HCEC 1CT (cell line): ENCODE measurements at places on chromosomes 7 and 10.

- DNase-seq = no peak
Observed at GRCh38 chr7:33287738-33288137, 158.4 kb downstream of the BBS9 start.

DNA sequence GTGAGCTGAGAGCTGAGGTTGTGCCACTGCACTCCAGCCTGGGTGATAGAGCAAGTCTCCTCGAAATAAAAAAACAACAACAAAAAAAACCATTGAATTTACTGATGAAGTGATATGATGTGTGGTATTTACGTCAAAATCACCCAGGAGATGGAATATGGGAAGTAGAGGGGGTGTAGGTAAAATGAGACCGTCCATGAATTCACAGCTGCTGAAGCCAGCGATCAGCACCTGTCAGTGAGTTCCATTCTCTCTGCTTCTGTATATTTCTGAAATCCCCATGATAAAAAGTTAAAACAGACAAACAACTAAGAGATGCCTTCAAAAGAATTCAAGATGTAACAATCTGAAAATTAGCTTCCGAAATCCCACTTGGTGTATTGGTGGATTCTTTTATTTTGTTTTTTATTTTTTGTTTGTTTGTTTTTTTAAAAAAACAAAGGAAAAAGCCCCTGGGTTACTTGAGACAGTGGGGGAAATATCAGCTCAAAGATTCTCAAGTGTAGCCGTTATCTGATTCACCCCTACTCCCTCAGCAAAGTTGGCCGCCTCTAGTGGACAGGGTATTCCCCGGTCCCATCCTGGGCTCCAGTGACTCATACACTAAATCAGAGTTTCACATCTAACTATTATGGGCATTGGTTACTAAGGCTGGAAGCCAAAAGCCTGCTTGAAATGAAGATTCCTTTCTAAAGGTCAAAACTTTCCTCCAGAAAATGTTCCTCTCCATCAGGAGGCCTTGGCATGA is 76.4 kb downstream of the MAP3K8 start:
- DNase-seq = peak; percentile 64

DNA sequence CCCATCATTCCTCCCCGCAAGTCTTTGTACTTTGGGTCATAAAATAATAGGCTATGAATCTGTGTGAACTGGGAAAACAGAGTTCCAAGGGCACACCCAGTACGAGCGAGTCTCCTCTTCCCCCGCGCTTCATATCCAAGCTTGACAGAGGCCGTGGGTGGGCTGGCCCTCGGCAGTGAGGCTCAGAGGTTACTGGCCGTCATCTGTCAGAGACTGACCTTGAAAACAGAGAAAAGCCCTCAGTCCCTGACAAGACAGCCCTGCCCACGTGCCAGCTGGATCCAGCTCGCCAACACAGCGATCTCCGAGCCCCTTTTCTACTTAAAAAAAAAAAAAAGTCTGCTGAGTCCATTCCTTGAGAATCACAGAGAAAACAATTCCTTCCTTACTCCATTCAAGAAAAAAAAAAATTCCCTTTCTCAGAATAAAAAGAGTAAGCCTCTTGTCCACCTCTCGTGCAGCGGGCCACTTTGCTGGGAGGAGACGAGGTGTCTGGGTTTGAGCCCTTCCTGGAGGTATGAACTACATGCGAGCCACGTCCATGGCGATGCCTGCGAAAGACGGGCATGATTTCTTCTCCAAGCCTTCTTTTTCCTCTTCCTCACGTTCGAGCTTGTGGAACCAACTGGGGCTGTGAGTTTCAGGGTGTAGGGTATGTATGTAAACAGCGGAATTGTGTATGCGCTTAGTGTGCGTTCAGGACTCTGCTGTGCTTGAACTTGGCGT is 744 bp upstream of the BICC1 start:
- peak; percentile 27 for DNase-seq

GRCh38 chr7:141652691-141653090 is 49.3 kb downstream of the DENND11 start:
- no peak for DNase-seq

DNA sequence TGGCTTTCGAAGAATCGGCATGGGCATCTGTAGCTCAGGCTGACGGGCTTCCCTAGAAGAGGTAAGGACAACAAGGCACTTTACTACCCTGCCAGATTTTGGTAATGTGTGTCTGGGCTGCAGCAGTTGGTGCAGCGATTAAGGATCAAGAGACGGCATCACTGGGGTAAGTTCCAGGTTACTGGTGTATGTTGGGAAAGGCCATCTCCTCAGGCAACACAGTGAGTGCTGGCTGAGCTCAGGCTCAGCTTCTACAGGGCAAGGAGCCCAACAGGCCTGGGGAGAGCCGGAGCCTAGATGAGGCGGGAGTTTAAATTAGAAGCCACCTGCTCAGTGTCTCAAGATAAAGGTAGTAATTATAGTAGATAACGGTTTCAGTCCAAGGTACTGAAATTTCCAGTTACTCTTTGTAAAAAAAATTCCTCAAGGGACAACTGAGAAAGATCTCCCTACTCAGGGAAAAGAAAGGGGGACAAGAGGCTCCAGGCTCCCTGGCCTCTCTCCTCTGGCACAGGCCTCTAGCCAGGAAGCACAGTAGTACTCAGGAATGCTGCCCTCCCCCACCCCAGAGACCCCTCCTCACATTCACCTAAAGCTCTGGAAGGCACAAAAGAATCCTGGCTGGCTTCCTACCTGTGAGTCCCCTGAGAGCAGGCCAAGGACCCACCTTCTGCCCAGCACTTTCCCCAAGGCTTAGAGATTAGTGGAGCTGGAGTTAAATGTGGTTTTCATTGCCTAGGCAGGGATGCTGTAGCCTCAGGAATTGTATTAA is 3.9 kb downstream of the CXCL12 start:
- DNase-seq = no peak

DNA sequence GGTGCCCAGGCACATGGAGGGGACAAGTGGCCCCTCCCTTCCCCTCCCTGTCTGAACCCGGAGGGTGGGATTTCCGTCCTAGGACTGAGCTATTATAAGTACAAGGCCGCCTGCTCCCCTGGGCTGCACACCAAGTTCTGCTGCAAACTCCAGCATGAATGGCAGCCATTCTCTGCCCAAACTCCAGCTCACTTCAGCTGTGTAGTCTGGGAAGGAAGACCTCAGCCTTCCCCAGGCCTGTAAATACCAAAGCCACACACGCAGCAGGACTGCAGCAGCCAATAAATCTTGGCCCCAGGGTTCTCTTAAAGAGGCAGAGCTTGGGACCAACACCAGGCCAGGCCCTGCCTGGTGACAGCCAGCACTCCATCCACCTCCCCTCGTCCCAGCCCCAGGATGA is 291.3 kb upstream of the ZMIZ1 start:
- DNase-seq = no peak

DNA sequence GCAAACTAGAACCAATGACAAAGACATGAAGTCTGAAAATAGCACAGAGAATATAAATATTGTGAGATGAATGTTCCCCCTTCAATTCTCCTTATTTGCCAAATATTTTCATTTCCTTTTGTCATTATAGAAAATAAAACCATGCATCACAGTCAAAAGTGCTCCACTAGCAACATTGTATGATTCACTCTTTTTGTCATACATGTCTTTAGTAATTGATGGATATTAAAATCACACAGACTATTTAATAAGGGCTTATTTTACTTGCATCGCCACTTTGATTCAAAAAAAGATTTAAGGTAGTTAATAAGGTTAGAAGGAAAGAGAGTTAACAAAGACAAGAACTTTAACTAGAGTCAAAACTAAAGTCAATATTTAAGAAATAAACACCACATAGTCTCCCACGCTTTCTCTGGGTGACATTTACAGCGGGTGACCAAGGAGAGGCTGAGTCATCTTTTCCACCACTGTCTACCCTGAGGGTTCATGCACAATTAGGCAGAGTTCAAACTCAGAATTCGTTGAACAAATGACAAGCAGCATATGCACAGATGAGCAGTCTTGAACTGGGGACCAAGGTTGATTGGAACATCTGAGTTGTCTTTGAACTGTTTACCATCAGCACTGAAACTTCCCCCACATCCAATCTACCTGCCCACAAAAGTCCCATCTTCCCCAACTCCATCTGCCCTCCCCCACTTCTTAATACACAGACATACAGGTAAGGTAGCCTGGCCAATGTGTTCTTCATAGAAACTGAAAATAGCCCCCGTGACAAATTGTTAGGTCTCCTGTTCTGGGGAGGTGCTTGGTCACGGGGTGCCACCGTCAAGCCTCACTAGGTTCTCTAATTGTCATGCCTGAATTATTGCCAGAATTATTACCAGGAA is 42.5 kb downstream of the C7orf25 start:
- no peak for DNase-seq

DNA sequence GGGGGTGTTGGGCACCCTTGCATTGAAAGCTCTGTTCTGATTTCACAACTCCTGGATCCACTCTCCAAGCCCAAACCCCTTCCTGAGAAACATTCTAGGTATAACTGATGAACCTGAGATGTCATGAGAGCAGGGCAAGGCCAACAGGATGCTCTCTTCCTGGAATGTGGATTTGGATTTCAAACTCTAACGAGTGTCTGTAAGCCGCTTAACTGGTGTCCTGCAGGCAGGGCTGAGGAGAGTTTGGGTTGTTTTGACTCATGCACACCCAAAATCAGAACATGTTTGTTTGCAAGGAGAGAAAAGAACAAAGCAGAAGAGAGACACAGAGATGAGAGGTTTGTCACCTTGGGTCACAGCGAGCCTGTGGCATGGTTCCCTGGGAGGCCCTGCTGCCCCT is 24.6 kb upstream of the AKR1E2 start:
- no peak for DNase-seq

DNA sequence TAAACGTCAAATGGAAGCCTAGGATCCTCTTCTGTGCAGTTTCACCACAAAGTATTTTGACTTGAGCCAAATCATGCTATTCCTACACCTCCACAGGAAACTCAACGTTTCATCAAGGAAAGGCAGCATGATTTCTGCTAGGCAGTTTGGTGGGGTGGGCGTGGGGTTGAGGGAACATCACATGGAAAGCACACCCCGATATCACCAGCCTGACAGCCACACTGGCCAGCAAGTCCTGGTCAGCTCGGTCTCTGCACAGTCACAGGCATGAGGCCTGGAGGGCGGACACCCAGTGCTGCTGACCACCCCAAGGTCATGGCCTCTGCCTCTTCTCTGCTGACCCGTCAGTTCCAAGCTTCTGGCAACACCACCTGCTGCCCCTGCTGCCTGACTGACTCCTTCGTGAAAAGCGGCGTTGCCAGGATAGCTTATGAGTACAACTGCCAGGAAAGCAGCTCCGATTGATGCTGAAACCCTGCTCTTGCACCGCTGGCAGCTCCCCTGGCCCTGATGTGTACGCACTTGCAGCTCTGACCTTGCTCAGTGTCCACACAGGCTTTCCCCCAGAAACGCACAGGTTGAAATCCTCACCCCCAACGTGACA is 171.5 kb downstream of the DIP2C start:
- no peak for DNase-seq

GRCh38 chr7:41190581-41190980 is 512.3 kb downstream of the INHBA start:
- DNase-seq = no peak

- DNase-seq = no peak
Observed at GRCh38 chr7:45923818-45924217, 2.7 kb upstream of the IGFBP3 start.

GRCh38 chr10:130254243-130254642 is 118.1 kb downstream of the GLRX3 start:
- DNase-seq = no peak

DNA sequence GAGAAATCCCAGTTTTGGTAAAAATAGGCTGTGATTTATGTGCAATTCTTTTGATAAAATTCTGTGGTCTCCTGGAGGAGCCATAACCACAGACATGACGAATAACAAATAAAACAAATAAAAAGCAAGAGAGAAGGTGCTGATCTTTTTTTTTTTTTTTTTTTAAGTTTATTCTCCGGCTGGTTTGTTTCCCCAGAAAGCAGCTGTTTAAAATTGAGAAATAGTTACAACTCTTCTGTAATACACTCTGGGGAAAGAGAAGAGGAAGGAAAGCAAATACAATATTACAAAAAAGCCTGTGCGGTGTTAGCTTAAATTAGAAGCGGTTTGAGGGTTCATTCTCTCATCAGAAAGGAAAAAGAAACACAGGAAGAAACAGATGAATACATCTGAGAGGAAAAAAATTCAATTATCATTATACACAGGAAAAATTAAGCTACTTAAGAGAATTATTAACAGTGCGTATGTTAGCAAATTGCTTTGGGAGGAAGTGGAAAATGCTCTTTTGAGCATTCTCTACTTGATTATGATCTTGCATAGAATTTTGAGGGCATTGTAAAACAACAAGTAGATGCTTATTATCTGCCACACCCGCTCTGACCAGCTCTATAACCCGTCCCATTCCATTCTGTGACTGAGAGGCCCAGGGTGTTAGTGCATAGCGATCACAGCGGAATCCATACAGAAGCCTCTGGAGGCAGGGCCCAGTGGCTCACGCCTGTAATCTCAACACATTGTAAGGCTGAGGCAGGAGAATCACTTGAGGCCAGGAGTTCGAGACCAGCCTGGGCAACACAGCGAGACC is 40.6 kb upstream of the WAC start:
- DNase-seq = no peak

GRCh38 chr10:131701131-131701947 is 199.5 kb upstream of the PPP2R2D start:
- no peak for DNase-seq
